NCI-H1048 (cell line): ENCODE measurements at places on chromosomes 1 and 21.
A peak's percentile ranks its signal among the peaks of the same experiment; 100 is the strongest.

GRCh38 chr1:113207019-113207418 is 134.0 kb downstream of the LRIG2 start:
- DNase-seq, result no peak

DNA sequence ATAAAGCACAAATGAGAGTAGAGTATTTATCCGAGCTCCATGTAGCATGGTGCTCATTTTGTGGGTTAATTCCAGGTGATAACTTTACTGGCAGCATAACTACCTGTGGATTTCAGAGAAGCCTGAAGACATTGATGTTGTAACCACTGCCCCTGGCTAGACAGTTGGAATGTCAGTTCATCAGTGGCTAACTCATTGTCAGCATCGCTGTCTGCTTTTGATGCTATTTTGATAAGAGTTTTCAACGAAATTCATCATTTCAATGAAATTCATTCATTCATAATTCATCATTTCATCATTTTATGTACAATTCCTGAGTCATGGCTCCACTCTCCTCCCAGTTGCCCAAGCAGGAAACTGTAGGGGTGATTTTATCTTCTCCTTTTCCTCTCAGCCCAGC is 34.4 kb downstream of the HSD3B1 start:
- DNase-seq, result no peak

GRCh38 chr1:179866616-179867015 is 11.0 kb downstream of the TOR1AIP2 start:
- no peak for DNase-seq

- DNase-seq, result no peak
These were observed 328.2 kb downstream of the DISC1 start for GRCh38 chr1:231954751-231955150.

DNA sequence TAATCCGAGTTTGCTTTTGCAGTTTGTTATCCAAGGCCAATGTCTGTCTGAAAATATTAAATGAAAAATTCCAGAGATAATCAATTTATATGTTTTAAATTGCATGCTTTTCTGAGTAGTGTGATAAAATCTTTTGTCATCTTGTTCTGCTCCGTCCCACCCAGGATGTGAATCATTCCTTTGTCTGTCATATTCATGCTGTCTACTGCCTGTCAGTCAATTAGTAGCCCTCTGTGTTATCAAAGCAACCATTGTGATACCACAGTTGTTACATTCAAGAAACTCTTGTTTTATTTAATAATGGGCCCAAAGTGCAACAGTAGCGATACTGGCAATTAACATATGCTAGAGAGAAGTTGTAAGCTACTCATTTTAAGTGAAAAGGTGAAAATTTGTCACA is 819.3 kb downstream of the BRINP3 start:
- DNase-seq, result no peak

GRCh38 chr1:87897481-87897880 is 568.8 kb downstream of the LMO4 start:
- no peak for DNase-seq

GRCh38 chr1:77620273-77620672 is 62.2 kb downstream of the ZZZ3 start:
- no peak for DNase-seq

DNA sequence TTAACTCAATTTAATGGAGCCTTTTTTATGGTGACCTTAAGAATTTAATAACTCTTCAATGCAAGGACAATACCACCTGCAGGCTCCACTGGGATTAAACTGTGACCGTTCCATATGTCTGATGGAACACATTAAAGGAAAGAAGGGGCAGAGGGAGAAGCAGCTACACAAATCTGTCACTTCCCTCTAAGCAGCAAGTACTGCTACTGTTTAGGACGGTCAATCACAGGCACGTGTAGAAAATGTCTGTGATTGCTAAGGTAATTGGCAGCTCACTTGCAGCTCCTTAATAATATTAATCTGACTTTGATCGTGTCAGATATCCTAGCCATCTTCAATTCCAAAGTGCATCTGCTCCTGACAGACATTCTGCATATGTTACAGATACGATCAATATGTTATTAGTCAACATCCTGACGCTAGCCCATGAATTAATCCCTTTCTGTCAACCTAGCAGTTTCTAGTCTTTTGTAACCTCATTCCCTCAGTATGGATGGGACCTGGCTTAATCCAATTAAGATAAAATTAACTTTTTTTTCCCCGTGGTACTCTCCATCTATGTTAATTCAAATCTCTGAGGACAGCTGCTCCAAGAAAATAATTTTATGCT is 1012.4 kb downstream of the AMY1C start:
- no peak for DNase-seq

DNA sequence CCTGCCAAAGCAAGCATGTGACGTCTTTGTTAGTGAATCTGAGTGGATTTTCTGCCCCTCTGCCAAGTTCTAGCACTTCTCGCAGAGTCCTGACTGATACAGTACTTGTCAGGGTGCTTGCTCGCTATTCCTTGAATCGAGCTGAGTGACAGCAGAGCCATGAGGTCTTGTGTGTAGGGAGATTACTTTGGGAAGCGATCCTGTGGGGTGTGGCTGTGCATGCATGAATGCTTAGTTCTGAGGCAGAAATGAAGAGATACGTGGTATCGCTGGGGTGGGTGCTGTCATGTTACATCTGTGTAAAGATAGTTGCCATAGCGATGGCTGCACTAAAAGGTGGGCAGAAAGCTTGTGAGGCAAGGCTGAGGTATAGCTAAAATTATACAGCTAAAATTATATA is 19.3 kb upstream of the DNAJC28 start:
- DNase-seq, result no peak

- peak; percentile 24 for DNase-seq
These were observed 323.0 kb upstream of the PLD5 start for GRCh38 chr1:242847390-242847993.

DNA sequence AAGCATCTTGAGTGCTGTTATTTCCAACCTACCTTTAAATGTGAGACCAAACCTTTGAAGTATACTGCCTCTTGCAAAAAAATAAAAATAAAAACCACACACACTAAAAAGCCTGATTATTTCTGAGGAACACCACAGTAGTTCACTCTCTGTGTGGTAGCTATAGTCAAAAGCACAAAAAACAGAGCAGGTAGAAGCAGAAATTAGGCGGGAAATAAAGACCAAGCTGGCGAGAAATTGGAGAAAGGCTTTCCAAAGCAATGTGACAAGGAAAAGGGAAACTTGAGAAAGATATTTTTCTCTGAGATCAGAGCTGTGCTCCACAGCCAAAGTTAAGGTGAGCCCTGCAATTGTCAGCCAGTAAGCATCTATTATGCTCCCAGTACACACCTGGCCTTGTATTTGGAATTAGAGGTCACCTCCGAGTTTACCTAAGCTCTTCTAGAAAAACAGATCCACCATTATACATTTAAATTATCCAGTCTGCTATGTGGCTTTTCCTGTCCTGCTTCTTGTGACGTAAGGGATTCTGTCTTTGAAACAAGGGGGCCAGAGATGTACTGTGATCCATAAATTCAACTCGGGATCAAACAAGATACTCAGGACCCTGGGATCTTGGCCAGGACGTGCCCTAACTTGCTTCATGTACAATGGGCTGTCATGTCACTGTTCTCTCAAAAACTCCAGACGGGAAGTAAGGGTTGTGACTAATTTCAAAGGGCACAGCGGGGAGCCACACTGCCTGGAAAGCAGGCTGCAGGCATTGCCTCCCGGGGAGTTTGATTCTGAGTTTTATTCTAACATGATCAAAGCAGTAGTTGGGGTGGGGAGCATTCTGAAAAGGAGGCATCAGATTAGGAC is 39.8 kb upstream of the RAB4A start:
- no peak for DNase-seq

- DNase-seq, result no peak
These were observed 438.9 kb downstream of the CAMTA1 start for GRCh38 chr1:7224081-7224534.

DNA sequence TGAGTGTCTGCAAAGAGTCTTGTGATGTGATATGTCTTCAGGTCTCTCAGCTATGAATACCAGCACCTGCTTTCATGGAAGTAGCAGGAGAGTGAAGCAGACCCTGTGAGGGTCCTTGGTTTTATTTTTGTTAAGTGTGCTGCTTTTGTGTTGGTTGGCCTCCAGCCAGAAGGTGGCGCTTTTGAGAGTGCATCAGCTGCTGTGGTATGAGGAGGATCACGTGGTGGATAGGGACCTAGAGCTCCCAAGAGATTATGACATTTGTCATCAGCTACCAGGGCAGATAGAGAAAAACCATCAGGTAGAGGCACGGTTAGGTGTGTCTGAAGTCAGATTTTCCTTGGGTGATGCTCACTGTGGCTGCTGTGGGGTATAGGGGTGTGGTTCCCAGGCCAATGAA is 1232.1 kb downstream of the MRPL39 start:
- DNase-seq, result no peak

DNA sequence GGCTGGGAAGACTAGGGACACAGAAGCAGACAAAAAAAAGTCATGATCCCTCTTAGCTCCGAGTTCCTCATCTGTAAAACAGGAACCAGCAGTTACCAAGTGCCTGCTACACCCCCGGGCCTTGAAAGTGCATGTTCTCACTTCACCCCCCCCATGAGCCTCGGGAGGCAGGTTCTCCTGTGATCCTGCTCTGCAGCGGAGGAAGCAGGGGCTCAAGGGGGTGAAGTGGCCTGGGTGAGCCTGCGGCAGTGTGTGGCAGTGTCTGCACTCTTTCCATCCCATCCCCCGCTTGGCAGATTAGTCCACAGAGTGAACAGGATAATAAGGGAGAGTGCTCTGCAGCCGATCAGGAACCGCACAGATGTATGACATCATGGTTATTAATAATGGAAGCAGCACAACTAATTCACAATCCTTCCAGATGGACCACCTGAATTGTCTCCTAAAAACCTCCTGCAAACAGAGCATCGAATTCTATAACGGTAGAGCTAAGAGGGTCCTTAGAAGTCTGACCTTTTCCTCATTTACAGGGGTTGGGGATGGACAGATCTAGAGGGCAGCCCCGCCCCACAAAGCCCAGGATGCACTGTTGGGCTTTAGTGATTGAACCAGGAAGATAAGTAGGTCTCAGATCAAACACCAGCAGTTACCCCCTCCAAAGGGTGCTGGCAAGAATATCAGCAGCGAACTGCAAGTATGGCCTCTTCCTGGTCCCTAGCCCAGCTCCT is 174.1 kb upstream of the EDN2 start:
- DNase-seq, result no peak

DNA sequence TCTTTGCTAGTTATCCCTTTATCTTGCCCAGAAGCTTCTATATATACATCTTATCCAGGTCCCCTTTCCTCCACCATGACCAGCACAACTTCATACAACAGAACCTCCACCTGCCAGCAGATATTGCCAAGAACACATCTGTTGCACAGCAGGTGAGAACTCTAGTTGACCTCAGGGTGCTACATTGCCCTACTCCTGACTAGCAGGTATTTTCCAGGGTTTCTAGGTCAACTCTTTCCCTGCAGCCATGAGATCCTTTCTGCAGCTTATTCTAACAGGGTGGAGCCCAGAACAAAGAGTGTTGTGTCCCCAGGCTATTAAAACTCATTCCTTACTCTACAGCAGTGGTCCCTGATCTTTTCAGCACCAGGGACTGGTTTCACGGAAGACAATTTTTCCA is 319.5 kb downstream of the PRDM2 start:
- no peak for DNase-seq

DNA sequence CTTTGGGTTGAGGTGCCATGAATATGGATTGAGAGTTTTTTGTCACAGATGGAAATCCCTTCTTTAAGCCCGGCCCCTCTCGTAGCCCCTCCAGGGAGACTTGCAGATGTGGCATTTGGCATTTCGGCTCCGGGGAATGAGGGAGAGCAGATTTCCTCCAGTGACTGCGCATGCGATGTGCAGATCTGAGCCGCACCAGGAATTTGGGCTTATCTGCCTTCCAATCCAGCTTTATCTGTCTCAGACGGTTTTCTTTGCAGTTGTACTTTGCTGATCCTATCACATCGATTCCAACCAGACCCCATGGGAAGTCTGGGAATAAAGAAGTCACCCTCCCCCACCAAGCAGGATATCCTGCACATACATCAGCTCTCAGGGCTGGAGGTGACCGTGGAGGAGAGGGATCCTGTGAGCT is 11.7 kb downstream of the KIF26B start:
- no peak for DNase-seq

DNA sequence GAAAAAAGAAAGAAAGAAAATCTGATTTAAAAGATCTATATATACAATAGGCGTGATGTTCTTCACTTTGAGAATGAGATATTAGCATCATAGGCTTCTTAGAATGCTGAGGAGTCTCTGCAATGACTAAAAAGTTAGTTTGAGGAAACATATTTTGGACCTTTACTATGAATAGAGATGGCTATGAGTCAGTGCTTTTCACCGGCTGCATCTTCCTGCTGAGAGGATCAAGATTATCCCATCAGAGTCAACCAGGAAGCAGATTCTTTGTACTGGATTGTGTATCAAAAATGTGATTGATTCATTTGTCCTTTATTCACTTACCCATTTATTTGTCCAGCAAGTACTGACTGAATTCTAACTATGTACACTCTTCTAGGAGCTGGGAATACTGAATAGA is 144.2 kb downstream of the KCNK2 start:
- no peak for DNase-seq

- no peak for DNase-seq
These were observed 200.3 kb upstream of the SGIP1 start for GRCh38 chr1:66333466-66334199.

GRCh38 chr1:93771843-93772242 is 90.2 kb upstream of the BCAR3 start:
- no peak for DNase-seq

- DNase-seq, result no peak
These were observed 13.4 kb downstream of the DRAXIN start for GRCh38 chr1:11704691-11705475.

- DNase-seq, result no peak
These were observed 38.1 kb upstream of the SCYL3 start for GRCh38 chr1:169931795-169932231.

GRCh38 chr1:212221801-212222200 is 63.4 kb upstream of the PPP2R5A start:
- DNase-seq, result no peak

- DNase-seq, result no peak
These were observed 33.5 kb upstream of the ITPKB start for GRCh38 chr1:226772446-226773139.

DNA sequence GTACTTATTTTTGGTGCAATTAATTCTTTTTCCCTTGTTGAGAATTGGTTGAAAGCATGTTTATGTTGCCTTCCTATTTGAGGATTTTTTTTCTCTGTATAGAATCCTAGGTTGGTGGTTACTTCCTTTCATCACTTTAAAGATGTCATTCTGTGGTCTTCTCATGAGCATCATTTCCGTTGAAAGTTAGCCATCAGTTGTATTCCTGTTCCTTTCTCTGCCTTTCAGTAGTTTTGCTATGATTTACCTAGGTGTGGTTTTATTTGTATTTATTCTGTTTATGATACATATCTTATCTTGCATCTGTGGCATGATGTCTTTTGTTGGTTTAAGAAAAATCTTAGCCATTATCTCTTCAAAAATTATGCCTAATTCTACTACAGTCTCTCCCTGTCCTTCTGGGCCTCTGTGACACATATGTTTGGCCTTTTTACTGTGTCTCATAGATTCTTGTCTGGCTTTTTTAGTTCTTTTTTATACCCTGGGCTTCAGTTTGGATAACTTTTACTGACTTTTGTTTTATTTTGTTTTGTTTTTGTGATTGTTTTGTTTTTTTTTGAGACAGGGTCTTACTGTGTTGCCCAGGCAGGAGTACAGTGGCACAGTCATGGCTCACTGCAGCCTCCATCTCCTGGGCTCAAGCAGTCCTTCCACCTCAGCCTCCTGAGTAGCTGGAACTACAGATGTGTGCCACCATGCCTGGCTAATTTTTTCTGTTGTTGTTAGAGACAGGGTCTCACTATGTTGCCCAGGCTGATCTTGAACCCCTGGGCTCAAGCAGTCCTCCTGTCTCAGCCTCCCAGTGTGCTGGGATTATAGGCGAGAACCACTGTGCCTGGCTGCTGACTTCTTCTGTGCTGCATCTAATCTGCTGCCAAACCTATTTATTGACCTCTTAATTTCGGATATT is 24.1 kb downstream of the PTGFRN start:
- no peak for DNase-seq

- DNase-seq, result no peak
These were observed 247.6 kb upstream of the PBX1 start for GRCh38 chr1:164311377-164311776.
